ENCODE measurements at places on chromosomes 13 and 19. TPM values are rescaled to one million over a fixed set of nuclear protein-coding genes. Genes with fewer than 3 reads are reported as not detected.
A peak's percentile ranks its signal among the peaks of the same experiment; 100 is the strongest.

DNA sequence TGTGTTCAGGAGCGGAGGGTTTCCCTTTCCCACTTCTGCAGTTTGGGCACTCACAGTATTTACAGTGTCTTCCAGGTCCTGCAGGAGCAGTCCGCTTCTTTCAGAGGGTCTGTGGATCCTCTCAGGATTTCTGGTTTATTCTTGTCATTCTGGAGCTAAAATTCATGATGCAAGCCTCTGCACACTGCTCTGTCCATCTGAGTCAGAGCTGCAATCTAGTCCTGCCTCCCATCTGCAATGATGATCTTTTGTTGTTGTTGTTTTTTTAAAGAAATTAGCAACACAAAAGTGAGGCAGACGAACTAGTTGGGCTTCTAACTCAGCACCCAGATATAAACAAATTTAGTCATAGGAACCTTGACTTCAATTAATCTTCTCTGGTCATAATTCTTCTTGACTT, 86.5 kb downstream of the DLEU7 start:
- no peak for DNase-seq

- DNase-seq: no peak
Measured at GRCh38 chr13:25844559-25845434, 207.0 kb downstream of the SHISA2 start.

GRCh38 chr13:46992383-46992952, 95.6 kb upstream of the HTR2A start:
- no peak for DNase-seq

DNA sequence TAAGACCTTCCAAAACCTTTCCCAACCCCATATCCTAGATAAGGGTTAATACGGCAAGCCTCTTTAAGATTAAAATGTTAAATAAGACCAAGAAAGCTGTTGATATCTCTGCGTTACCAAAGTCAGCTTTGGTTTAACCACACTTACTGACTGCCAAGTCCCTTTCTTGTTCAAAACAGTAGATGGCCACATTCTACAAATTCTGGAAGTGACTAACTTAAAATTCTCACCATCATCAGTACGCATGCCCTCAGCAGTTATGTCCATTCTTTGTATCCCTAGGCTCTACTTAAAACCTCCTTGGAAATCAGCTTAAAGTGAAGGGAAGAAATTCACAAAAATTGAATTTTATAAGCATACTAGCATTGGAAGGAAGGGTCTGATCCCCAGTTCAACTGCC, 23.6 kb downstream of the SOHLH2 start:
- DNase-seq: no peak

DNA sequence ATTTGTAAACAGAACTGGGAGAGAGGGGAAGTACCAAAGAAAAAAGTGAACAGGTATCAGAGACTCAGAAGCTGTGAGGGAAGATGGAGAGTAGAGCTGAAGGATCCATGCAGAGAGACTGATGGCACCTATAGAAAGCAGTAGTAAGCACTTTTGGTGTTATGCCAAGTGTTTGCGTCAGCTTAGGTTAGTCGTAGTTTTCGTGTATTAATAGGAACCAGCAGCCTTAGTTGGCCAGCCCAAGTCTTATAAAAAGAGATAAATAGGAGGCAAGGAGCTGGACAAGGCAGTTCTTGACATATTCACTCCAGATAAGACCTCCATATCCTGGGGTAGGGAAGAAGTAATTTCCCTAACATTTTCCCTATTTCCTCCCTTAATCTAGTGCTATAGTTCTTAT, 214.2 kb downstream of the OXGR1 start:
- no peak for DNase-seq

GRCh38 chr19:1837625-1838105, 10.6 kb downstream of the REXO1 start:
- peak; percentile 67 for DNase-seq

- DNase-seq: no peak
Measured at GRCh38 chr13:33727297-33728083, 90.5 kb upstream of the RFC3 start.

DNA sequence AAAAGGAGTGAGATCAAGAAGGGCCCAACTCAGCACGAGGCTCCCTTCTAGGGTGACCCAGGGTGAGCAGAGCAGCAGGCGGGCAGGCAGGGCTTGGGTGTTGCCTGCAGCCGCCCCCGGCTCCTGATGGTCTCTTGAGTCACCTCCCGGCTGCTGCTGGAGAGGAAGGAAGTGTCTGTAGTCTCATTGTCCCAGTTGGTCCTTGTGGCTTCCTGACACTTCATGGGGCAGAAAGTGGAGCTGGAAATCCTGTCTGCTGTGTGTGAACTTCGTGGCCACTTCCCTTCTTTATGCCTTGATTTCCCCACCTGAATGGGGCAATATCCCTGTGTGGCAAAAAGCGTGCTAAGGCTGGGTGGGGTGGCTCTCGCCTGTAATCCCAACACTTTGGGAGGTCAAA, 2.5 kb downstream of the MAP1S start:
- DNase-seq: no peak

DNA sequence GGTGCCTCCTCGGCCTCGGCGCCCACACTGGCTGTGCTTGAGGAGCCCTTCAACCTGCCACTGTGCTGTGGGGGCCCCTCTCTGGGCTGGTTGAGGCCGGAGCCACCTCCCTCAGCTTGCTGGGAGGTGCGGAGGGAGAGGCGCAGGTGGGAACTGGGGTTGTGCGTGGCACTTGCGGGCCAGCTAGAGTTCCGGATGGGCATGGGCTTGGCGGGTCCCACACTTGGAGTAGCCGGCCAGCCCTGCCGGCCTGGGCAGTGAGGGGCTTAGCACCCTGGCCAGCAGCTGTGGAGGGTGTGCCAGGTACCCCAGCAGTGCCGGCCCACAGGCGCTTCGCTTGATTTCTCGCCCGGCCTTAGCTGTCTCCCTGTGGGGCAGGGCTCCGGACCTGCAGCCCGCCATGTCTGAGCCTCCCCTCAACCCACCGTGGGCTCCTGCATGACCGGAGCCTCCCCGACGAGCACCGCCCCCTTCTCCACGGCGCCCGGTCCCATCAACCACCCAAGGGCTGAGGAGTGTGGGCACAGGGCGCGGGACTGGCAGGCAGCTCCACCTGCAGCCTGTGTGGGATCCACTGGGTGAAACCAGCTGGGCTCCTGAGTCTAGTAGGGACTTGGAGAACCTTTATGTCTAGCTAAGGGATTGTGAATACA, 723.8 kb downstream of the DIAPH3 start:
- no peak for DNase-seq

FFAR3 gene
- not detected for total RNA-seq

HNRNPA1L2 gene
- total RNA-seq: 3.3 TPM
